ENCODE measurements at places on chromosomes 7 and 10. TPM values are rescaled to one million over a fixed set of nuclear protein-coding genes. Genes with fewer than 3 reads are reported as not detected.

DNA sequence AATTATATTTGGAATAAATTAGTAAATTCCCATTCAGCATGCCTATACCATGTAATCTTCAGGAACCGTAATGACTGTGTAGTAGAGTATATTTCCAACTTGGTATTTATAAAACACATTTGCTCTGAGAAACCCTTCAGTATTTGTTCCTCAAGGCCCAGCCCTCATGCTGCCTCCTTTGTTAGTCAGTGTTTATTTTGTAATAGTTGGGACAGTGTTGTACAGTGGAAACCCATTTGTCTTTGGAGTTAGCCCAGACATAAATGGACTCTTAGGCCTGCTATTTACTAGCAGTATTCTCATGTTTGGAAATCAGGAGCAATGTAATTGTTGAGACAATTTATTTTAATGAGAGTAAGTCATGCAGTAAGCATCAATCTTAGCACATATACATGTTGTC is 686.9 kb downstream of the AUTS2 start:
- DNase-seq, result no peak

Gene HTR5A
- not detected for total RNA-seq

Gene PDE1C
- total RNA-seq, result 143 TPM

- DNase-seq, result no peak
Measured at GRCh38 chr10:29715296-29715695, 80.5 kb upstream of the SVIL start.

- no peak for DNase-seq
Measured at GRCh38 chr10:8361510-8361844, 307.0 kb downstream of the GATA3 start.

DNA sequence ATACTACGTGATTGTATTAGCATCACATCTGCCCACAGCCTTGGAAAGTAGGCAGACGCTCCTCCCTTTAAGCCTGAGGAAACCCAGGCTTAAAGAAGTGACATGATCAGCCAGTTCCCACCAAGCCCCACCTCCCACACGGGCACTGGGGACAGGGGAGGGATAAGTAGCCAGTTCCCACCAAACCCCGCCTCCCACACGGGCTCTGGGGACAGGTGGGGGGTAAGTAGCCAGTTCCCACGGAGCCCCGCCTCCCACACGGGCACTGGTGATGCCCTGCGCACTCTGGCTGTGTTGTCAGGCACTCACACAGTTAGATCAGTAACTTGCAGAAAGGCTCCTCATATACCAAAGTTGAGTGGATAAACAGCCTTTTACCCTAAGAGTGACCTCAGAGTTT is 606.8 kb downstream of the PTPRN2 start:
- no peak for DNase-seq

GRCh38 chr7:139265673-139266072 is 34.6 kb downstream of the UBN2 start:
- no peak for DNase-seq

DNA sequence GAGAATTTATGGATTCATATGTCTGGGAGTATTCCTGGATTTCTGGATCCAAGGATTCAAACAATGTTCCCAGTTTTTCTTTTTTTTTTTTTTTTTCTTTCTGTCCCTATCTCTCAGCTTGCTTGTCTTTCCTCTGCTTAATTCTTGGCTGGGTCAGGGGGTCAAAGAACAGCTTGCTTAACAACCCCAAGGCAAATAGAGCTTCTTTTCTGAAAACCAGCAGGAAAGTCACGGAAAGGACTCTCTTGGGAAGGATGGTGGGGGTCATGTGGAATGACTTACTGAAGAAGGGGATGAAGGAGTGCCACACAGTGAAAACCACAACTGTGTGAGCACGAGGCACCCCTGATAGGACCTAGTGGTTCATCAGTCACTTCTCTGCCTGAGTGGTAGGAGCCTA is 36.1 kb downstream of the GRK5 start:
- DNase-seq, result no peak

- DNase-seq, result no peak
Measured at GRCh38 chr10:43585981-43586729, 11.7 kb upstream of the ZNF239 start.

Gene UCMA
- not detected for total RNA-seq

GRCh38 chr7:13181216-13181615 is 493.8 kb downstream of the ARL4A start:
- no peak for DNase-seq

Gene FRMPD2
- not detected for total RNA-seq

- DNase-seq, result no peak
Measured at GRCh38 chr10:97531401-97531986, 32.8 kb downstream of the UBTD1 start.

Measured in heart left ventricle (tissue), 16 donors.